ENCODE measurements at places on chromosomes 11 and 22.

DNA sequence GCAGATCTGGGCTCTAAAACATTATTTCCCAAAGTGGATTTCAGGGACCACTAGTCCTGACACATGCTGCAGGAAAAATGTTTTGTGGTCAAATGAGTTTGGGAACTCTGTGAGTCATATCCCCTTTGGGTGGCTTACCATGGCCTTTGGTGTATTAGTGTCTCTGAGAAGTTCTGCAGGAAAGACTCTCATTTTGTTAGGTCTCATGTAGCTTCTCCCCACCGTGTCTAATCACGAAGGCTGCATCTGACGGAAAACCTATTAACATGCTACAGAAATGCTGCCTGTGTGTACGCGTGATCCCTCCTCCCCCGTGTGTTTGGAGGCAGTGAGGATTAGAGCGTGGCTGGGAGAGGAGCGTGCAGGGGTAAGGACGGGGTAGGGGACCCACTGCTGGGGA, 191.7 kb downstream of the ST3GAL4 start:
- DNase-seq, result peak; percentile 42

DNA sequence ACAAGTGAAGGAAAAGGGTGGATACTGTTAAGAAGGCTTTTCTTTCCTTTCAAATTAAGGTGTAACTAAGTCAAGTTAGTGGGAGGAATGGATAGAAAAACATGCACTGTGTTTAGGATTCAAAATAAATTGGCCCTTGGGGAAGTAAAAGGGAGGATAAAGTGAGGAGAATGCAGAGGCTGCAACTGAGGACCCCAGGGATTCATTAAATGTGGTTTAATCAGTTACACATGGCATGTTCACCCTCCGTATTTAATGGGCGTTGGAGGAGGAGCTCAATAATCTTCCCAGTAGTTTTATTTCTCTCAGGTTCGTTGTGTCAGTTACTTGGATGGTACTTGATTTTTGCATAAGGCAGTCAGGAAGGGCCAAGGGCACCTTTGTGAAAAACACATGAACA, 966.3 kb downstream of the JRKL start:
- no peak for DNase-seq

DNA sequence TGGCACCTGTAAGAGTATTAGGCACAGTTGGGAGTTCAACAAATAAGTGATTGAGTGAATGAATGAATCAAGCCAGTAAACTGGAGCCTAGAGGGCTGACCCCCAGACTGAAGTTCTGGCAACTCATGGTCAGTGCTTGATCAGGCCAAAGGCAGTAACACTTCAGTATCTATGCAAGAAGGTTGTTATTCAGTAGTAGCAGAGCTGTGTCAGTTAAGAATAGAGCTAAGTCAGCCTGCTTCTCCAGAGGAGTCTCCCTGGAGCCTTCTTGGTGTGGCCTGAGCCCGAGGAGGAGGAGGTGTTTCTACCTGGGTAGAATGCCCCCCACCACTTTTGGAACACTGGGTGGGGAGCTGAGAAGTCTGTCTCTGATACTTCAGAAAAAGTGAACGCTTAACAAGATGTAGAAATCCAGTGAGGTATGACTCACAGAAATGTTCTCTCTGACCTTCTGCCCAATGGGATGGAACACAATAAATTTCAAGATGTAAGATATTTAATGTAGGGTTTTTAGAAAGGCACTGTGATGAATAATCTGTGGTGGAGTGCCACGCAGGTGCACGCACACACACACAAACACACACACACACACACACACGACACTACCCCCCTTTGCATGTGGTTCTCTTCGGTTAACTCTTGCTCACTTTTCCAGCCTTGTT, 219.9 kb downstream of the HIPK3 start:
- DNase-seq, result no peak

DNA sequence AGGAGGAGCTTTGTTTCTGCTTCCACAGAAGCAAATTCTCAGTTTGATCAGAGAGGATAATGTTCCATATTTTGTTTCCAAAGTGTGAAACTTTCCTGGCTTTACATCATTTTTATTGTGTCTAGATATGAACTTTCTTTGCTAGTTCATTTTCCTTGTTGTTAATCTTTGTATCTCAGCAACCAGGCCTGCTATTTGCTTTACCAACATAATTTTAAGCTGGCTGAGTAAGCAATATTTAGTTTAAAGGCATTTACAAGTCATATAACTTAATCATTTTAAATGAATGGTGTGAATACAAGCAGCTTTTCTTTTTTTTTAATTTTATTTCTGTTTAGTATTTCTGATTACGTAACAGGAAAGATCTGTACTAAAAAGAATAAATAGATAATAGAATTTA, 15.2 kb downstream of the NUCB2 start:
- no peak for DNase-seq

- DNase-seq, result no peak
Observed at GRCh38 chr22:49582181-49582580, 245.5 kb downstream of the BRD1 start.

DNA sequence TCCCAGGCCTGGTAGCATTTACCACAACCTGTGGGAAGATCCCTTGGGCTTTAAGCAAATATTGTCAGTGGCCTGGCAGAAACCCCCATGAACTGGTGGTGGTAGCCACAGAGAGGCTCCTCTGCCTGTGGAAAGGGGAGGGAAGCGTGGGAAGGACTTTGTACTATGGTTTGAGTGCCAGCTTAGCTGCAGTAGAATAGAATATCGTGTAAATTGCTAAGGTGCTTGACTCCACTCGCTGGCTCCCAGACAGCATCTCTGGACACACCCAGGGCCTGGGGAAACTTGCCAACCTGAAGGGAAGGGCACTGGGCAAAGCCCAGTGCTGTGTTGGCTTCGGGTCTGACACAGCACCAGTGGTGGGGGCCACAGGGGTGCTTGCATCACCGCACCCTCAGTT, 52.6 kb downstream of the XRRA1 start:
- DNase-seq, result no peak

- no peak for DNase-seq
Observed at GRCh38 chr11:115958089-115959000, 454.1 kb upstream of the CADM1 start.

- no peak for DNase-seq
Observed at GRCh38 chr11:45538363-45538762, 127.1 kb downstream of the CHST1 start.

GRCh38 chr11:34493468-34493867, 20.1 kb downstream of the ELF5 start:
- no peak for DNase-seq

DNA sequence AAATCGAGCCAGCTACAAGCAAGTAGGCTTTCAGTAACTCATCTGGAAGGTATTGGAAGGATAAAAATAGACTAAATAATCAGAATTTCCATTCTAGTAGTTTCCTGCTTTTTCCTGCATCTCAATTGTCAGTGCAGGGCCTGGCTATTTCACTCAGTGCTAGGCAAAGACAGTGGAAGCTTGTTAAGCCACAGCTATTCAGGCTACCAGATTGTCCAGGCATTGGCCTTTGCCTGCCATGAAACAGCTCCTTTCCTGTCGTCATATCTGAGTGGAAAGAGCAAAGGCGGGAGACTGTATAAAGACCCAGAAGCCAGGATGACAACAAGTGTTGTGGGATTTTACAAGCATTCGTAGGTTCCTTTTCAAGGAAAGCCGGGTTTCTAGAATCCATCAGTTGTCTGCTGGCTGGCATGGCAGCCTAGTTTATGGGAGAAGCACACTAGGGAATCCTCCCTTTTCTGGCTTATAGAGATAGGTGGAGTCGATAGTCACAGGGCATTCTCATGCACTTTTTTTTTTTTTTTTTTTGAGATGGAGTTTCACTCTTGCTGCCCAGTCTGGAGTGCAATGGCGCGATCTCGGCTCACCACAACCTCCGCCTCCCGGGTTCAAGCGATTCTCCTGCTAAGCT, 2.0 kb upstream of the TNRC6B start:
- DNase-seq, result no peak

- DNase-seq, result no peak
Observed at GRCh38 chr11:113124006-113124405, 162.8 kb downstream of the NCAM1 start.

- DNase-seq, result no peak
Observed at GRCh38 chr11:94504689-94505293, 7.5 kb upstream of the C11orf97 start.

DNA sequence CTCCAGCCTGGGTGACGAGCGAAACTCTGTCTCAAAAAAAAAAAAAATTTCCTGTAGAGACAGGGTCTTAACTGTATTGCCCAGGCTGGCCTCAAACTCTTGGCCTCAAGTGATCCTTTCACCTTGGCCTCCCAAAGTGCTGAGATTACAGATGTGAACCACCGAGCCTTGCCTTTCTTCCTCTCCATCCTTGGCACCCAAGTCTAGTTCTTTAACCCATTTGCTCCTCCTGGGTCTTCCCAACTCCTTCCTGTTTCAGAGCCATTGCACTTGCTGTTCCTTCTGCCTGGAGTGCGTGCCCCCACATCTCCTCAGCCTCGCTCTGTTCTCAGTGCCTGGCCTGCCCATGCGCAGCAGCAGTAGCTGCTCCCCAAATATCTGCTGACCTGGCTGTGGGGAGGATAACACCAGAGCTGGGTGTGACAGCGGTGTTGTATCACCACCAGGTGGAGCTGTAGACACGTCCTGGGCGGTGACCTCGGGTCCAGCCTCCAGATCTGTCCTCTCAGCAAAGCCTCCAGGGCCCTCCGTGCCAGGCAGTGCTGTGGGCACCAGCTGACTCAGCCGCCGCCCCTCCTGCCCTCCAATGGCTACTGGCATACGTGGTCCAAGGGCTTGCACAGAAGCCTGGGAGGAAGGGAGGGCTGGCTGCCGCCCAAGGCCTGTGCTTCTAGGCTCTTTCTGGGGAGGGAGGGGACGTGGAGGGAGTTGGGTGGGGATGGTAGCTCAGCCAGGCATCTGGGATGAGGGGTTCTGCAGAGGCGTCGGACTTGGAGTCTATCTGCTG, 22.0 kb downstream of the TEF start:
- DNase-seq, result peak; percentile 84

GRCh38 chr11:24679821-24680351, 183.0 kb downstream of the LUZP2 start:
- DNase-seq, result no peak

All from WERI-Rb-1 (cell line).